ENCODE measurements at places on chromosomes 7 and 10.

DNA sequence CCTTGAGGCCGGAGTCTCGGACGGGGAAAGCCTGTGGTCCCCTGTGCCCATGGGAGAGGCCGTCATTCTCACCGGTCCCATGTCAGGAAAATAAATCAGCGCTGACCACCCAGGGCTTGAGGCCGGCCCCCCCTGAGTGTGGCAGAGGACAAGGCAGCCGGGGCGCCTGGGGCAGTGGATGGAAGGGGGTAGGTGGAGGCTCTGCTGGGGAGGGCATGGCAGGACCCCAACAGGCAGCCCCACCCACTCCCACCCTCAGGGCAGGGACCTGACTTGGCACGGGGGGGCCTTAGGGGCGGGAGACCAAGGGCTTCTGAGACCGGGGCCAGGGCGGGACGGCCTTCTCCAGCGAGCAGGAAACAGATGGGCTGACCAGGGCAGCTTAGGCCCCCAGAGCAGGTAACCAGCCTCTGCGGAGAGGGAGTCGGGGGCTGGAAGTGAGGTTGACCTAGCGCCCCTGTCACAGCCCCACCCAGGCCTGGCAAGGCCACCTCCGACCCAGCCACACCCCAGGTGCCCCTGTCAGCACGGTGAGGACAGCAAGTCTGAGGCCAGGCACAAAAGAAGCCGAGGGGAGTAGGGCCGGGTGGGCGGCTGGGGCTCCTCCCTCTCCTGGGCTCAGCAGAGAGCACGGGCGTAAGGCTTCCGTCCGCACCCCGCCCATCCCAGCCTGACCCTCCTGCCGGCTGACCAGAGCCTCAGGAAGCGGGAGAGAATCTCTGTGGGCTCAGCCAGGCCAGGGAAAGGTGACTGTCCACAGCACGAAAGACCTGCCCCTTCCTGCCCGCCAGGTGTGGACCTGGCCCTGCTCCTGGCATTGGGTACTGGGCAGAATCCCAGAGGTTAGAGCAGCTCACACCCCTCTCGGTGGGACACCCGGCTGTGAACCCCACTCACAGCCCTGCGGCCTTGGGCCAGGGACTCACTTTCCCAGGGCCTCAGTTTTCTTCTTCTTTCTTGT lies 87.4 kb downstream of the FOXL3 start:
- DNase-seq, result no peak

DNA sequence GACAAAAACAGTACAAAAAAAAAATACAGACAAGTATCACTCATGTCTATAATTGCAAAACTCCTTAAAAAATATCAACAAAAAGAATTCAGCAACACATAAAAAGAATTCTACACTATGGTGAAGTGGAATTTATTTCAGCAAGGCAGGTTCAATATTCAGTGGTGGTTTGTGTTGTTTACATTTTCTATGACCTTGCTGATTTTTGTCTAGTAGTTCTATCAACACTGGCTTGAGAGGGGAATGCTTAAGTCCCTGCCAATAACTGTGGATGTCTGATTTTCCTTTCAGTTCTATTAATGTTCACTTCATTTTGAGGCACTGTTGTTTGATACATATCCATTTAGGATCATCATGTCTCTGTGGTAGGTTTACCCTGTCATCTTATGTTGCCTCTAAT lies 58.5 kb downstream of the CADPS2 start:
- no peak for DNase-seq

GRCh38 chr7:108836256-108836655 lies 266.6 kb downstream of the DNAJB9 start:
- DNase-seq, result no peak

DNA sequence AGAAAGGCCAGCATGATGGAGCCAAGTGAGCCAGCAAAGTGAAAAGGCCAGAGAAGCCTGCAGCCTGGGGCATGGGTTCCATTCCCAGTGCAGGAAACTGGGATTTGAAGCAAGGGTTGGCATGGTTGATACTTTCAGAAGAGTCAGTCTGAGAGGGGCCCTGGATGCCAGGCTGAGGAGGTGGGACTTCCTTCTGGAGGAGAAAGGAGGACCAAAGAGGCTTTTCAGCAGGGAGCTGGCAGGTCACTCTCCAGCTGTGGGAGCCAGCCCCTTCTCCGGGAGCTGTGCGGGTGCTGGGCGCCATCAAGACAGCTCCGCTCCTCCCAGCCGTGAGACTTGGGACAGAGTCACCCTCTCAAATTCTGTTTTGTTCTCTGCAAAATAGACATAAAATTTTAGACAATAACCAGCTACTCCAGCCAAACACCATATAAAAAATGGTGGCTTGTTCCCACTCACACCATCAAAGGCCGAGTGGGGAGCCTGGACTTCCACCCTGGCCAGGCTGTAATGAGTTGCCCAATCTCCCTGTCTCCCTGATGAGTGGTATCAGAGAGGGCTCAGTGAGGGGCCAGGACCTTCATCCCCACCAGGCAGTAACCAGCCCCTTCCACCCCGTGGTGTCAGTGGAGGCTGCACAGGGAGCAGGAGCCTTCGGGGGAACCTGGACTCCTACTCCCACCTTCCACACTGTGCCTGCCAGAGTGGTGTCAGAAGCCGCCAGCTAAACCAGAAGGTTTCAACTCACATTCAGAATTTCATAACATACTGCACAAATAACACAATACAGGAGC lies 133.6 kb upstream of the RET start:
- no peak for DNase-seq

DNA sequence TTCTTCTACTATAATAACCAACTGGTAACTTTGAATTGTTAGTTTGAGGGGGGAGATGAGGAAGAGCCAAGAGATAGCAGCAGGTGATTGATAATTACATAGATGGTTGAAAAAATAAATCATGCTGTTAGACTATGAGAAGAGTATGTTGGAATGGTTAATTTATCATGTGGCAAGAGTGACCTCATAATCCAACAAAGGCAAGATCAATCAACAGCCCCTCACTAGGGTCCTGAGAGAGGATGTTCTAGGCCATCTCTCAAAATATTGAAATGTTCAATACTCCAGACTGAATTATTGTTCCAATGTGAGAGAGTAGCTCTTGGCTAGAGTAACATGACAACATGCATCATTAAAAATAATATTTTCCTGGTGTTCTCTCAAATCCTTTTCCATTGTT lies 67.9 kb downstream of the ADD3 start:
- no peak for DNase-seq

GRCh38 chr7:26328498-26329390 lies 37.1 kb downstream of the SNX10 start:
- DNase-seq, result no peak

All from amygdala (tissue), 56 donors.